ENCODE measurements at places on chromosomes 3 and 15. TPM values are rescaled to one million over a fixed set of nuclear protein-coding genes. Genes with fewer than 3 reads are reported as not detected.

- peak; percentile 4 for DNase-seq
- no peak overlapping the region for H3K27ac ChIP-seq
- H3K27me3 ChIP-seq: no peaks in the 10 kb centered on the region
- H3K4me1 ChIP-seq: peaks cover 3% of the 10 kb centered on the region
- H3K4me3 ChIP-seq: no peak overlapping the region
Measured at GRCh38 chr3:183487016-183487415, 58.6 kb upstream of the MCF2L2 start.

VWA5B2 gene
- 2.7 TPM for total RNA-seq

MCTP2 gene
- total RNA-seq: 1.3 TPM

DNA sequence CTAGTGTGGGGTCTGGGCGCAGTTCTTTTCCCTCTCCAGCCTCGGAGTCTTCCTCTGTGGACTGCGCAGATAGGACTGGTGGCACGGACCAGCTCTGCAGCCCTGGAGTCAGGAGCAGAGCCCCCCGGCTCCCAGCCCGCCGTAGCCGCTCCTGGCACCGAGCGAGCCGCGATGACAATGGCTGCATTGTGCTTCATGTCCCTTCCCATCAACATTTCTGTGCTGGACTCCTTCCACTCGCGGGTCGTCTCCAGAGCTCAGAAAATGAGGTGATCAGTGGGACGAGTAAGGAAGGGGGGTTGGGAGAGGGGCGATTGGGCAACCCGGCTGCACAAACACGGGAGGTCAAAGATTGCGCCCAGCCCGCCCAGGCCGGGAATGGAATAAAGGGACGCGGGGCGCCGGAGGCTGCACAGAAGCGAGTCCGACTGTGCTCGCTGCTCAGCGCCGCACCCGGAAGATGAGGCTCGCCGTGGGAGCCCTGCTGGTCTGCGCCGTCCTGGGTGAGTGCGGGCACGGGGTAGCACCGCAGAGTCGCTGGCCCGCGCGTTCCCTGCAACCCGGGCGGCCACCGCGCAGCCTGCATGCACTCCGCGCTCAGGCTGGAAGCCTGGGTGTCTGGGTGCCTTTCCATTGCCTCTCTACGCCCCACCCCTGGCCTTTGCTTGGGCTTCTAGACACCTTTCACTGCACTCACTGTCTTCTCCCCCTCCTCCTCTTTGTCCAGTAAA is at the start of gene TF:
Gene TF (plus strand): TSS at position 413 of the 731 bp plus-strand sequence. CDS start 48 bp downstream, at position 461.
- H3K36me3 ChIP-seq: no peaks in the 10 kb centered on the region
- DNase-seq: no peak
- no peak within 1 kb of the TSS for H3K4me3 ChIP-seq
- H3K27me3 ChIP-seq: no peaks in the 10 kb centered on the region
- no peak within 1 kb of the TSS for H3K27ac ChIP-seq

DNA sequence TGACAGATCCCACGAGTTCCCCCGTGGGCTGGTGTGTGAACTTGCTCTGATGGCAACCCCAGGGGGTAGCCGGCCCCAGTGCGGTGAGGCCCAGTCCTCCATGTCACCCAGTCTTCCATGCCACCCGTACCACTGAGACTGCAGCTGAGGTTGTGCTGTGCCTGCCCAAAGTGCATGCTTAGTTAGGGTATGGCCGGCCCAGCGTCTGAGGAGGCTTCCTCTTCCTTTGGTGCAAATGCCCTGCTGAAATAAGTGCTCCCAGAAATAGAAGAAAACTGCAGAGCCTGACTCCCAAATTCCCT is 31.5 kb downstream of the MGLL start:
- H3K27ac ChIP-seq: no peak overlapping the region
- no peak overlapping the region for H3K4me3 ChIP-seq
- H3K36me3 ChIP-seq: no peaks in the 10 kb centered on the region

DNA sequence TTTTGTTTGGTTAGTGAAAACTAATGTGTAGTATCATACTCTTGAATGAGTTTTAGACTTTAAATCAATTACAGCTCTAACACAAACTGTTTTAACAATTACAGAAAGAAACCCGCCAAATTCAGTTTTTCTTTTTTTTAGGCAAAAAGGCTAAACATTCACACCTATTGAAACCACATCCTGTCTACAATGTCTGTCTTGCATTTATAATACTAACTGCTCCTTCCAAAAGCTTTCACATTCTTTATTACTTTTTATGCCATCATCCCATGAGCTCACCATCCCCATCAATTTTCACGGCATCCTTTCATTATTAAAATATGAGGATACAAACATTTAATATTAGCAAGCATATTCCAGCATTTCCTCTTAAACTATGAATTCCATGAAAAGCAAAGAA is 593.3 kb downstream of the FOXP1 start:
- peaks cover 4% of the 10 kb centered on the region for H3K36me3 ChIP-seq
- H3K27ac ChIP-seq: no peak overlapping the region
- no peak for DNase-seq
- H3K4me3 ChIP-seq: no peak overlapping the region
- H3K27me3 ChIP-seq: no peaks in the 10 kb centered on the region
